Right atrium auricular region (tissue), 2 donors: ENCODE measurements at places on chromosomes 2 and 18. TPM values are rescaled to one million over a fixed set of nuclear protein-coding genes. Genes with fewer than 3 reads are reported as not detected.

GRCh38 chr2:9721344-9721743, 90.5 kb upstream of the YWHAQ start:
- DNase-seq: no peak

DNA sequence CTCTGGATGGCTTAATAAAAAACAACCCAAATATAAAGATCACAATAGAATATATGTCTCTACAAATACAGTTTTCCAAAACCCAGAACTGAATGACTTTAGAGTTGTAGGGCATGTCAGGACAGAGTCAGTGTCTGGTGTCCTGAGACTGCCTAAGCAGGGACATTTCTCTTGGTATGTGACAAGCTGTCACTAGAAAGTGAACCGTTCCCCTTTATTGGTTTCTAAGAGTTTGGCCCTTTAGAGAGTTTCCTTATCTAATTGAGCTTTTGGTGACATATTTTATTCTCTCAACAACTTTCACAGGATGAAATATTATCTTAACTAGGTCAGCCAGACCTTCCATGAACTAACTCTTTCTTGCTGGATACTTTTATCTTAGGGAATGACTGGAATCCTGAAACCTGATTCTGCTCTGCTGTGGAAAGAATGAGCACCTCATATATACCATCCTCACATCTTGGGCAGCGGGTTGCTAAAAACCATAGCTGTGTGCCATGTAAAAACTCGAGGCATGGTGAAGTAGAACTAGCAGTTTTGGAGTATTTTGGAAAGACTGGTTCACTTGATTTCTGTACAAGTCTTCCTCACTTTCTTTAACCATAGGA, 54.8 kb downstream of the CAVIN2 start:
- DNase-seq: no peak

DNA sequence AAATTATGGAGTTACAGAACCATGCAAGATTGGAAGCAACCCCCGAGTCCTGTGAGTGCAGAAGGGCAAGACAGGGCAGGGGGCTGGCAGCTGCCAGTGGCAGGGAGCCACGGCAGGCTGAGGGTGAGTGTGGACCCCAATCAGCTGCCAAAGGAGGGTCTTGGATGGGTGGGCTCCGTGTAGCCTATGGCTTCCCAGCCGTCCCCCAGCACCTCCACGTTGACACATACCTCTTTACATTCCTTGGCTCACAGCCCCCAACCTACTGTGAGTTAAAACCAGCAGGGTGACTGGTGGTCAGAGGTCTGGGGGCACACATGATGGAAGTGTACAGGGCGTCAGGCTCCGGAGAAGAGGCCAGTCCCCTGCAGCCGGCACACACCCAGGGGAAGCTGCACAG, 60.9 kb upstream of the SALL3 start:
- DNase-seq: no peak

DNA sequence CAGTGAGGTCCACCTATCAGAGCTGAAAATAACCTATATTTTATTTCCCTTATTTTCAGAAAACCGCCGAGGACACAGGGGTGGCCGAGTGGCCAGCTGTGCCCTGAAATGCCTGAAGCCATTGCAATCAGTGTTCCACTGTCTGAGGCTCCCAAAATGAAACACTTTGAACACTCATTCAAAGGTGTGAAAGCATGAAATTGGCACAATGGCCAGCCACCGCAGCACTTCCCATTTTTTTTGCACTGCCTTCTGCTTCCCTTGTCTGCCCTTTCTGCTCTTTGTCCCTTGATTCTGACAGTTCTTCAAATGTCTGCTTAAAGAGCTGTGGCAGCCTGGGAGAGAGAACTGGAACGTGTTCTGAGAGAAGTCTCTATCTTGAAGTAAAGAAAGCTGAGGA, 1127.5 kb upstream of the CELF4 start:
- no peak for DNase-seq

The FEV gene
- not detected for total RNA-seq

DNA sequence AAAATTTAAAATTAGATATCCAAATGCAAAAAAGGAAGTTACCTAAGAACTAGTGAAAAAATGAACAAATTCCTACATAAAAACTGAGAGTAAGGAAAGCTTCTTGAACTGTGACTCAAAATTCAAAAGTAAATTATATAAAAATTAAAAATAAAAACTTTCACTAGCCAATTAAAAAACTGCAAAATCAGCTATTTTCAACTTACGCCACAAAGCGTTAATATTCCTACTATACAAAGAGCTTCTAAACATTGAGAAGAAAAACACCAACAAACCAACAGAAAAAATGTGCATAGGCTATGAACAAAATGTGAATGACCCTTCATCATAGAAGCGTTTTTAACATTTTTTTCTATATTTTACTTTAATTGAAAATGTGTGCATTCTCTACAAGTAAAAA, 445.7 kb downstream of the CDH2 start:
- no peak for DNase-seq

DNA sequence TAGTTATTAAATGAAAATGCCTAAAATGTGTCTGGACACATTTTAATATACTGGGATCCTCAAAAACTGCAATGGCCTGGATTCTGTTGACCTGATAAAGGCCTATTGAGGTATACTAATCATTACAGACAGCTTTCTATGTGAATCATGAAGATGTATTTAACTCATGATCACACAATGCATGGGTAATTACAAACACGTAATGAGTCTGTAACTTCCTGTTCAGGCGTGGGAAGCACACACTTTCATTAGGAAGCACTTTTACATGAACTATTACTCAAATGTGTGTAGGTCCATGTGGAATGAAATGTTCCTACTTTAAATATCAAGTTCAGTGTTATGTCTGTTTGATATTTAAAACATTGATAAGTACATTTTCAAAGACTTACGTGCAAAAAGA, 108.7 kb downstream of the NCKAP5 start:
- no peak for DNase-seq

The AMER3 gene
- total RNA-seq: not detected

DNA sequence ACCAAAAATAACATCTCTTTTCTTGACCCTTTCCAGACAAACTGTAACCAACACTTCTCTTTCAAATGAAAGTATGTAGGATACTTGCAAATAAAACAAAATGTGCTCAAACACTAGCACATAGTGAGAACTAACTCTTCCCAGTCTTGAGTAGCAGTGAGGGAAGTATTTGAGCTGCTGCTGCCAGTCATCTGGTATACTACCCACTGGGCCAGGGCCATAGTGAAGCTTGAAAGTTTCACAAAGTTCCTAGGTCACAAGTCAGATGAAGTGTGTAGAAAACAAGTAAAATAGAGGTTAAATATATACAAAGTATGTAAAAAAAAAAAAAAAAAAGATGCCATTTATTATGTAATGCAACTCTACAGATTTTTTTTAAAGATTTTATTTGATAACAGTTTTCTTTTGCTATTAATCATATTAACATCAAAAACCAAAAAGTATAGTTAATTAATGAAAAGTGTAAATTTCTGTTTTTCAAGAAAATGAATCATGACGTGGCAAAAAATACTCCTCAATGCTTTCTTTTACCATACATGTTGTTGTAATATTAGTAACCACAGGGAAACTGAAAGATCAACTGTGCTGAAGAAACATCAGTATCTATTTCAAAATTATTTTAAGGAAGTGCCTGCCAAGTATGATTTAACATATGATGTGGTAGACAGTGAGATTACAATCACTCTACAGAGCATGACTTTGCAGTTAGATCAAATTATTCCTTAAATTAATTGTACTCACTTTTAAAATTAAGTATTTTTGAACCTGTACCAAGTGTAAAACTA, 21.6 kb upstream of the TRIB2 start:
- DNase-seq: no peak

DNA sequence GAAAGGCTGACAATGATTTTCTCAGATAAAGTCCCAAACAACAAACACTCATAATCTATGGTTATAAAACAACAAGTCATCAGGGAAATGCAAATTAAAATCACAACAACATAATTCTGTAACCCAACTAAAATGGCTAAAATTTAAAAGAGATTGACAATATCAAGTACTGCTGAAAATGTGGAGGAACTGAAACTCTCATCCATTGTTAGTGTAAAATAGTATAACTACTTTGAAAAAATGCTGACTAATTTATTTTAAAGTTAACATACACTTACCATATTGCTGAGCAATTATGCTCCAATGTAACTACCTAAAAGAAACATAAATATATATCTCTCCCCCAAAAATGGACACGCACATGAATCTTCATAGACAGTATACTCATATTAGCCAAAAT, 245.9 kb upstream of the SPOPL start:
- no peak for DNase-seq

The SCN3A gene
- 2.6 TPM for total RNA-seq

DNA sequence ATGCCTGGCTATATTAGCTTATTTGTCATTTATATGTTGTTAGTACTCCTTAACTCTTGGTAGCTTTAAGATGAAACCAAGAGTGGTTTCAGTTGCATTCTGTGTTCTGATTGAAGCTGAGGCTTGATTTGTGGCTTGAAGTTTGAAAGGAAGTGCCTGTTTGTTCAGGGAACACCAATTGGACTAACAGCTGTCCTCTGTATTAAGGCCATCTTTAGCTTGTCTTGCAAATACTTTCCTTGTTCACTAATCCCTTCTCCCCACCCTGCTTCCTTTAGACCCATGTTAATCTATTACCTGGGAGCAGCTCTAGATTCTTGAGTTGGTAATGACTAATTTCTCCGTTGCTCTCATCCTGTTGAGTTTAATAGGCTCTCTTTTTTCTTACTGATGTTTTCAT, 13.4 kb downstream of the ITGA6 start:
- DNase-seq: no peak

The SFTPB gene
- 0.15 TPM for total RNA-seq

The PIK3C3 gene
- total RNA-seq: 17.9 TPM

- DNase-seq: no peak
Measured at GRCh38 chr2:235749121-235749770, 255.4 kb downstream of the AGAP1 start.

The RAB6C gene
- total RNA-seq: not detected
